Stimulated activated CD4-positive, alpha-beta T cell treated with anti-CD3 and anti-CD28 coated beads, Interleukin-12 subunit alpha, Interleukin-12 subunit beta, amount 100 ng/mL, for 24 hours (primary cell): ENCODE measurements at places on chromosomes 11 and 22.
A peak's percentile ranks its signal among the peaks of the same experiment; 100 is the strongest.

DNA sequence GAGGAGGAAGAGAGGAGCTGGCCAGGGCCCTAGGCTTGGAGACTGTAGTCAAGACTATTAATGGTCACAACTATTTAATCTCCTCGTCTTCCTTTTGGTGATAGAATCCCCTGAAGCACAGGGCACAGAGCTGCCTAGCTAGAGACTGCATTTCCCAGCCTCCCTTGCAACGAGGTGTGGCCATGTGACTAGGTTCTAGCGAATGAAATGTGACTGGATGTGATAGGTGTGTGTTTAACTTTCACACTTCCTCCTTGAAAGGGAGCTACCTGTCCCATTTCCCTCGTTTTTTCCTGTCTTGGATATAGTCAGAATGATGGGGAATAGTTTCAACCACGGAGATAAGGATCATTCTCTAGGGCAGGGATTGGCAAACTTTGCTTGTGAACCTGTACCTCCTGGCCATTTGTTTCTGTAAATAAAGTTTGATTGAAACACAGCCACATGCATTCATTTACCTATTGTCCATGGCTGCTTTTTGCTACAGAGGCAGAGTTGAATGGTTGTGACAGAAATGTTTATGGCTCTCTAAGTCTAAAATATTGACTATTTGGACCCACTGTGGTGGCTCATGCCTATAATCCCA is 313.5 kb downstream of the MIAT start:
- no peak for DNase-seq

DNA sequence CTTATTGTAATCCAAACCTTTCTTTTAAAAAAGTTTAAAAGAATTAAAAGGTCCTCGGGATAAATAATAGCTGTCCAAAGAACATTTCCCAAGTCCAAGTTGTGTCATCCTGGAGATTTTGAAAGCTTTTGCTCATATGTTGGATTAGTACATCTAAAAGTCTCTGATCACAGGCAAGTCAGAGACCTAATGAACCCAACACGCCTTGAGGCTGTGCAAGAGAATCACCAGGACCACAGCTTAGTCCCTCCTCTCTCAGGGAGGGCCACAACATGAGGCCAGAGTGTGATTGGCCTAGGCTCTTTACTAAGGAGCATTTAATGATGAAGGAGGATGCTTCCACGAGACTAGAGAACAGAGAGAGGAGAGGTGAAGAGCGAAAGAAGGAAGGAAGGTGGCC is 98.7 kb upstream of the OR5AK2 start:
- DNase-seq = no peak

DNA sequence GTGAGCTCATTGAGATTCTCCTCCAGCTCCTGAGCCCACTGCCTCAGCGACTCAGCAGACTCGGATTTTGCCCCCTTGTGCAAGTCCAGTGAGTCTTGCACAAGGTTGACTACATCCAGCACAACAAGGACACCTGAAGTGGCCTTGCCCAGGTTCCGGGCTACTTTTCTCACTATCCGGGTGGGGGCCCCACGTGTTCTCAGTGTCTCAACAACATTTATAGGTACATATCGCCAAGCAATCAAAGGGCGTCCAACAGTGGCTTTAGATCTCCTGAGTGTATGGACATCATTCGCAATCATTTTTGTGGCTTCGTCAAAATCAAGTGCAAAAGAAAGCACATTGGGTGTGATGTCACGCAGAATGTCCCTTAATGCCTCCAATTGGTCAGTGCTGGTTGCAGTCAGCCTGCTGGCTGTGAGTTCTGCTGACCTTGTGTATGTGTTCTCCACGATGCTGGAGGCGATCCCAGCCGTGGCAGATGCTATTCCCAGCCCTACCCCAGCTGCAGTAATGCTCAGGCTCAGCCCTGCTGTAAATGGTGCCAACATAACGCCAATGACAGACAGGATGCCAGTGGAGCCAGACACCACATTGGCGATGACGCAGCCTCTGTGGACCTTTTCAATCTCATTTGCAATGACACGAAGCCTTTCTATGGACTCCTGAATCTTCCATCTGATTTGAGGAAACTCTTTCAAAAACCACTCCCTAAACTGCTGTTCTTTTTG is 10.3 kb downstream of the APOL4 start:
- no peak for DNase-seq

- DNase-seq = no peak
Observed at GRCh38 chr11:60910281-60910687, 3.7 kb upstream of the TMEM109 start.

DNA sequence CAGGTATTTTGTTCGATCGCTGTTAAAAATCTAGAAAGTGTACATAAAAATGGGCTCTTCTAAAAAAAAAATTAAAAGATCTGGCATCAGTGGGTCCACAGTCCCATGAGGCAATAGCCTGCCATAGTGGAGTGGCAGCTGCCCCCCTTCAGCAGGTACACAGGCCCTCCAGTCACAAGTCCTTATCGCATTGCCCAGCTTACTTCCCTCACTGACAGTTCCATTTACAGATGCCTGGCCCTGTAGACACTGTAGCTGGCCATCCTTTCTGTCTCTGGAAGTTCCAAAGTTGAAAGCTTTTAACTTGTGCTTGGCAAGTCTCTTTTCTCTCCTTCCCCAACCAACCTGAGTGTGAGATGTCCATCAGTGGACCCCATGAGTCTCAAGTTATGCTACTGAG is 11.4 kb downstream of the ZNRF3 start:
- no peak for DNase-seq

DNA sequence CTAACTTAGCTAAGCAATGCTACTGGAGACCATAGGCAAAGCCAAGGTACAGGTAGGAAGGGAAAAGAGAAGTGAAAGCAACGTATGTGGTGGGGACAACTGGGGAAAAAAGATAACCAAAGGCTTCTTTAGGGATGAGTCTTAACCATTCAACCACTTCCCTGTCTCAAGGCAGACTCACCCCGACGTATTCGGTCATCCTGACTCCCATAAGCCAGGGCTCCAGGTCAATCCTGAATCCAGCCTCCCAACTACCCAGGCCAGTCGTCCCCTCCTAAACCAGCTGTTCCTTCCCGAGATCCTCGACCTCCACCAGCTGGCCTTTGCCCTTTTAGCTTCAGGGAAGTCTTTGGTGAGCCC is 330 bp downstream of the ACP2 start:
- no peak for DNase-seq

GRCh38 chr11:116972691-116973090 is 125.5 kb downstream of the SIK3 start:
- DNase-seq = no peak

DNA sequence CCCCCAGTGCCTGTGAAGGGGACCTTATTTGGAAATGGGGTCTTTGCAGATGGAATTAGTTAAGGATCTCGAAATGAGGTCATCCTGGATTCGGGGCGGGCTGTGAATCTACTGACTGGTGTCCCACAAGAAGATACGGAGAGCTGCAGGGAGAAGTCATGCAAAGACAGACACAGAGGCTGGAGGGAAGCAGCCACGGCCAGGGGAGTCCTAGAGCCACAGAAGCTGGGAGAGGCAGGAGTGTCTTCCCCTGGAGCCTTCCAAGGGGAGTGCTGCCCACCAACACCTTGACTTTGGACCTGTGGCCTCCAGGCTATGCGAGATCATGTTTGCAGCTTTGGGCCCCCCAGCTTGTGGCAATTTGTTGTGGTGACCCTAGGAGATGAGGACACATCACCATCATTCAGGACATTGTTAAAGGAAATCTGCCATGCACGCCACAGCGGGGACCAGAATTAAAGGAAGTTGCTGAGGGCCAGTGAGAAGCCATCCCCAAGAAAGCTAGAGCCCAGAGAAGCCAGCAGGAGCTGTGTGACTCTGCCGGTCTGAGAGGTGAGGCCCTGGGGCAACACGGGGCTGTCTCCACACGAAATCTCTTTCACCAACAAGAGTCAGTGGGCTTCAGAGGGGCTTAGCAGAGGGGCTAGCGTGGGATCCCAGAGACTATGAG is 434.7 kb downstream of the BRD1 start:
- no peak for DNase-seq

- peak; percentile 61 for DNase-seq
Observed at GRCh38 chr11:47152953-47153950, 23.4 kb downstream of the ARFGAP2 start.

GRCh38 chr11:81253244-81253643 is 1480.4 kb downstream of the FAM181B start:
- no peak for DNase-seq

GRCh38 chr11:94795476-94796189 is 27.5 kb downstream of the AMOTL1 start:
- no peak for DNase-seq

DNA sequence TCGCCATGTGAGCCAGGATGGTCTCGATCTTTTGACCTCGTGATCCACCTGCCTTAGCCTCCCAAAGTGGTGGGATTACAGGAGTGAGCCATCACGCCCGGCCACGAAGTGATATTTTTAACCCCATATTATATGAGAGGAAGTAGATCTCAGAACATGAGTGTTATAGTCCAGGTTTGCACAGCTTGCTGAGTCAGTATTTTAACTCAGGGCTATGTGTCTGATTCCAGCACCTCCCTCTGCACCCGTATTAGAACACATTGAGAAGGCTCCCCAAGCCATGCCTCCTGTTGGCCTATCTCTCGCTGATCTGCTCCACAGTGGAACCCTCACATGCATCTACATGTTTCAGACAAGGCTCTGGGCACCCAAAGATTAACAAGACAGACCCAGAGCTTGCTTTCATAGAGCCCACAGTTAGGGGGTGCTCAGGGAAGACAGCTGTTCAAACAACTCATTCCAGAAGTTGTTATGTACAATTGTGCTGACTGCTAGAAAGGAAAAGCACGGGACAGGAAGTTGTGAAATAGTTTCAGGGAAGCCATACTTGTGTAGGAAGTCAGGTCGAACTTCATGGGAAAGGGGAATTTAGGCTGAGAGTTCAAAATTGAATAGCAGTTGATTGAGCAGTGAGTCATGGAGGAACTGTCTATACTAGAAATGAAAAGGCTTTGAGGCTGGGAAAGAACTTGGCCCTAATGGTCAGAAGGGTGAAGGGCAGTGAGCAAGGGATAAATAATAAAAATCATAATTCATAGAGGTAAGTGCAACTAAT is 49.3 kb upstream of the CLPB start:
- DNase-seq = no peak

- no peak for DNase-seq
Observed at GRCh38 chr11:109514313-109515018, 92.5 kb downstream of the C11orf87 start.

- no peak for DNase-seq
Observed at GRCh38 chr11:63504054-63504453, 1.8 kb upstream of the LGALS12 start.

GRCh38 chr11:132208477-132209055 is 838.2 kb downstream of the NTM start:
- DNase-seq = no peak

DNA sequence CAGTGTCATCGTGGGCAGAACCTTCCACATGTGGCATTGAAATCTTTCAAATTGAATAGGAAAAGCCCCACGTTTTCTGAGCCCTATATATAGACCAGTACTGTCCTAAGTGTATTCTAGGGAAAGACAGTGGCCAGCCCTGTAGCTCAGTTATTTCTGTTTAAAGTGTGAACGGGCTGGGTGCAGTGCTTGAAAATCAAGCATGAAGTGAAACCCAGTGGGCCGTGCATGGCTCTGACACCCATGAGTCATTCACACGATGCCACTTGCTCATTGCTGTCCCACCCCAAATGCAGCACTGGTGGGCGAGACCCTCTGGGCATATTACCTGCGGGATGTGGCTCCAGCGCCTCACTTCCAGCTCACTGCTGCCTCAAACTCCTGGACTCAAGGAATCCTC is 29.8 kb upstream of the CCDC188 start:
- DNase-seq = no peak

- DNase-seq = no peak
Observed at GRCh38 chr11:4086575-4087353, 7.8 kb upstream of the RRM1 start.
